ENCODE measurements at places on chromosomes 6 and 20.

- DNase-seq, result no peak
Observed at GRCh38 chr20:19304886-19305415, 92.5 kb downstream of the SLC24A3 start.

DNA sequence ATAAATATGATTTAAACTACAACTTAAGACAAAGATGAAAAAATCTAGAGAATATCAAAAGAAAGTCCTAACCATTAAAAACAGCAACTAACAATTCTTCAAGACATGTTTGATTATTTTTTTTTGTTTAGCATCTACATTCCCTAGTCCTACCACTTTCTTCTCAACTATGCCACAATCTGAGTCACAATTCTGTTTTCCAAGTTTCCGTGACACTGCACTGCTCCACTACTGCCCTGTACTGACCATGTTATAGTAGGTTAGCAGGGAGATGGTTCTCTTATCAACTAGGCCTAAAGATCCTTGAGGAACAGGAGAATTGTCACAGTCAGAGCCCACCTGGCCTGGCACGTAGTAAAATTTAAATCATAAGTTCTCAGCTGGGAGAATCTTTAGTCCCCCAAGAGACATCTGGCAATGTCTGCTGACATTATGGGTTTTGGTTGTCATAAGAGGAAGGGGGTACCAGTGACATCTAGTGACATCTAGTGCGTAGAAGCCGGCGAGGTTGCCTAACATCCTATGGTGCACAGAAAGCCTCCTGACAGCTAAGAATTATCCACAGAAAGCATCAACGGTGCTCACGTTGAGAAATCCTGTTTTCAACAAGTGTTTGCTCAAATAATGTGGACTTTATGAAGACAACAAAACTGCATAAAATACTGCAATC, 100.5 kb downstream of the PDE10A start:
- DNase-seq, result no peak

GRCh38 chr6:110282412-110282811, 75.7 kb downstream of the METTL24 start:
- no peak for DNase-seq

- DNase-seq, result no peak
Observed at GRCh38 chr6:105442369-105442768, 39.5 kb upstream of the PREP start.

DNA sequence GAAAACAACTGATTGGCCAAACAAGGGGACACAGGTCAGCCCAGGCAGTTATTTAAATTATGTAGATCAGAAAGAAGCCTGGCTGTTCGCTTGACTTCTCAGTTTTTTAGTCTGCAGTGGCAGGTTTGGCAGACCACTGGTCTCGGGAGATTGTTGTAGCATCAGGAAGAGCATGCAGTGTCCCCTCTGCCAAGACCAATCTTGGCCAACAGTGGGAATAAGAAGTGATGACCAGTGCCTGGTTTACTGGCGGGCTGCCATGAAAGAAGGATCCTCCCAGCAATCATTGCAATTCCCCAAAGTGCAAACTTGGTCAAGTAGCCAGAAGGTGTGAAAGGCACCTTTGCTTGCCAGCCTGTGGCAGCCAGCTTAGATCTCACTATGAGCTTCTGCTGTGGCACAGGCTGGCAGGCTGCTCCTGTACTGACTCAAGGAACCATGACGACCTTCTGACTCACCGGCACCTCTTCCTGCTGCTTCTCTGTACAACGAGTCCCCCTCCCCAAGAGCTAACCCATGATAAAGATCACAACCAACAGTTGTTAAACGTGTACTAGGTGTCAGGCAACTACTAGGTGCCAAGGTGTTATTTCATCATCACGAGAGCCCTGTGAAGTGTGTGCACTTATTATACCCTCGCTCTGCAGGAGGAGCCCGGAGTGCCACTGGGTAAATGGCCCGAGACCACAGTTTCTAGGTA, 76.8 kb upstream of the DUSP22 start:
- peak; percentile 73 for DNase-seq

Measured in CD4-positive, alpha-beta T cell treated with Interleukin-6 at 100 ng/mL for 8 hours (primary cell).